Right kidney (tissue), 9 donors: ENCODE measurements at places on chromosomes 6 and 20.

DNA sequence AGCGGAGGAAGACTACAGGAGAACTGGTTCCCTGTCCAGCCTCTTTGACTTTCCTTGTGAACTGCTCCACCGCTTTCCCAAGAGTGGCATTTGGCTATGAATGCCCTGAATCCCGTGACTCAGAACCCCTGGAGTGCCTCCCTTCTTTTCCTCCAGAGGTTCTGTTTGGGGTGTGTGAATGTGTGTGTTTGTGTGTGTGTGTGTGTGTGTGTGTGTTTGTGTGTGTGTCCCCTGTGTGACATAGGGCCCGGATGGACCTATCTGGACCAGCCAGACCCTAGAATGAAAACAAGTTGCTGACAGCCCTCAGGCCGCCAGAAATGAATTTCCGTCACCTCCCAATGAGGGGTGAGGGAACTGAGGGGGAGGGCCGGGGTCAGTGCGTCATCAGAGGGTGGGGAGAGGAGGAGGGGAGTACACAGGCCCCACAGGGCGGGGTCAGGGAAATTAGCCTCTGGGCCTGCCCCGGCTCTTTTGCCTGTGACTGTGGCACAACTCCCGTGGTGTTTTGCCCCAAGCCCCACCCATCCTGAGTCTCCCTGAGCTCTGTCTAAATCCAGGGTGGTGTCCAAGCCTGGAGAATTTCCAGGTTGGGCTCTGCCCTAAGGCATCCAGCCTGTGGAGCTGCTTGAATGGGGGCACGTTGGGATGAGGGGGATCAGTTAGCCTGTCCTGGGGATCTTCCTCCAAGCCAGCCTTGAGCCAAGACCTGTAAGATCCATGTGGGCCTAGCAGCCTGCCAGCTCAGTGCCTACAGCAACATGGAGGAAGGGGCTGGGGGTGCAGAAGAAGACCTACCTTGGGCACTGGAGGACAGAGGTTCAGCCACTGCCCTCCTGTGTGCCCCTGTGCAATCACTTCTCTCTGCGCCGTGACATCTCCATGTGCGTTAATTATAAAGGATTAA lies 15.2 kb upstream of the MRPS18A start:
- DNase-seq = peak; percentile 73

GRCh38 chr6:124055395-124055794 lies 251.7 kb downstream of the NKAIN2 start:
- DNase-seq = no peak

DNA sequence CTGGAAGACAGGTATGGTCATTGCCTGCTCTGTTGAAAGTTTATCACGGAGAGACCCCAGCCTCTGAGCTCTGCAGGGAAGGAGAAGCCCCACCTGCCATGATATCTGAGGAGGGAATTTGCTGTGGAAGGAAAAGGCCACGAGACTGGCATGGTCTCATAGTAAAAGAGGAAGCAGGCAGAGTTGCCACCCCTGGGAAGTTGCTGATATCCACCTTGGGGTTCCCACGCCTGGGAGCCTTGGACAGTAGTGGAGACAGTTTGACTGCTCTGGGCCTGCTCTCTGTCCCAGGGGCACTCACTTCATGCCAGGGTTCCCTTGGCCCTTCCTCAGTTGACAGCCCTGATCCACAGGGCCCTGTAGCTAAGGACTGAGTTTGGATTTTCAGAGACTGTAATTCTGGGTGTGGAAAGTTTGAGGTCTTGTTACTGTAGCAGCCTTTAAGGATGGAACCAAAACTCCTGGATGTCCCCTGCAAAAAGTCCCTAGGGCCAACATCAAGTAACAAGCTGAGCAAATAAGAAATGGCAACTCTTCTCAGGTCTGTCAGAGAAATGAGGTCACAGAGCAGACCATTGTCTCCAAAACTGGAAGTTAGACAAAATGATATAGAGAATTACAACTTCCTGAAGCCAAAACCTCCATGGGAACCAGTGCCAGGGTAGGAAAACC lies 6.9 kb upstream of the SIRPB1 start:
- DNase-seq = no peak

DNA sequence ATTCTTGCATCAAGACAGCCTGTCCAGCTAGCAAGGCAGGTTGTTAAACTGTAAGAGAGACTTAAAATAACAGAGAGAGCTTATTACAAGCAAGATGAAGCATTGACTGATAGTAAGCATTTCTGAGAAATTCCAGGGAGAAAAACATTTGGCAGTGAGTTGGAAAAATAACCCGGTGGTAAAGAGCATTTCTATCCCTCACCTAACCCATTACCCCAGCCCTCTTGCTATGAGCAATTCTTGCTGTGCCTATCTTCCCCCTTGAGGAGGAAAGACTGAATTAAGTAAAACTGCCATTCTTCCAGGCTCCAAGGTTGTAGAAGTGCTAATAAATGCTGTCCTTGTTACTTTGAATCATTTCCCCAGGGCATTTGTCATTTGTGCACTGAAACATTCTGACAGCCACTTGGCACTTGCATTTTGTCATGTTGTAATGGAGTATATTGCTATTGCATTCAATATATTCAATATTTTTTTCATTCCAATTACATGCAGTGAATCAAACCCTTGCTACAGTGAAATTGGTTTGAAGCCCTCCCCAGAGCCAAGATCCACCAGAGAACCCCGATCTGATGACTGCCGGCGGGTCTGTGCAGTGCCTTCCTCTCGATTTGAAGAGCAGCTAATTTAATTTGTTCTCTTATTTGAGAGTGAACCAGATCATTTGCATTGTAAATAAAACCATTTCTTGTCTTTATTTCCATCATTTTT lies 291.1 kb downstream of the HIVEP2 start:
- no peak for DNase-seq

- no peak for DNase-seq
Measured at GRCh38 chr6:2713473-2714110, 37.1 kb downstream of the MYLK4 start.

DNA sequence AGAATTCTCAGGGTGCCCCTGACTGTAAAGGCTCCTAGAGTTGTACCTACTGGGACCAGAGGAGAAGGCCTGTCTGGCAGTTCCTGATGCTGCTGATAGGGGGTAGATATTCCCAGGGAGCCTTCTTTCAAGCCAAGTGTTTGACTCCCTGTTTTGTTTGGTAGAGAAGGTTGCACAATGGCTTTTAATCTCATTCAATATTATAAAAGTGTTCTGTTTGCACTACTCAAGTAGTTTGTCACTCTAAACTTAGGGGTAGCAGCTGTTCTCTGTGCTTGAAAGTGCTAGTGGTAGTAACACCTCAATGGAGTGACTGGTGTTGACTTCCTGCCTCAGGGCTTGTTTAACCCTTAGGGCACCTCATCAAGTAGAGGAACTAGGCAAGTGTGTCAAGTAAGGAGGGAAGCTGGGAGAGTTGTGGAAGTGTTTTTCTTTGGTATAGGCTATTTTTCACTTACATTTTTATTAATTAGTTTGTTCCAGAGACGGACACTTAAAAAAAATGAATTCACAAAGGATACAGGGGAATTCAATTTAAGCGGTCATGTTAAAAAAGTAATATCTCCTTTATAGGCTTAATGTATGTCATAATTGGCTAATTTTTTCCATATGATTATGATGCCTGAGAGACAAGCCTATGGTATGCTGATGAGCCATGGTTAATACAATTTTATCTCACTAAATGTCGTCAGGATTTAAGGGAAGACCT lies 38.1 kb downstream of the BICRAL start:
- DNase-seq = no peak

- DNase-seq = peak; percentile 83
Measured at GRCh38 chr6:158559895-158560835, at the start of gene TMEM181. TMEM181 (plus strand) TSS chr6:158560091; CDS start chr6:158560225, 134 bp downstream.

DNA sequence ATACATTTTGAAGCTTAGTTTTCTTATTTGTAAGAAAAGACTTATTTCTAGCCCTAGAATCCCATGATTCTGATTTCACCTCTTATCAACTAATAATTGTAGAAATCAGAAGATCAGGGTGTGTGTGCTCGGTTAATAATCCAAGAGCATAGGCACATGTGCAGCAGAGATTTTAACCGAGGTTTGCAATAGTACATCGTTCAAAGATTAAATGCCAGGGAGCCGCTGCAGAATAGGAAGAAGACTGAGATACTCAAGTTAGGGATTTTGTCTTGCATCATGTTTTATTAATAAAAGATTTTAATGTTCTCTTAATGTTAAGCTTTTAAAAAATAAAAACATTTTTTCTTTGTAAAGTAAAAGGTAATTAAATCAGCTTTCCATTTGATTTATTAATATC lies 6.9 kb downstream of the STX16 start:
- no peak for DNase-seq

DNA sequence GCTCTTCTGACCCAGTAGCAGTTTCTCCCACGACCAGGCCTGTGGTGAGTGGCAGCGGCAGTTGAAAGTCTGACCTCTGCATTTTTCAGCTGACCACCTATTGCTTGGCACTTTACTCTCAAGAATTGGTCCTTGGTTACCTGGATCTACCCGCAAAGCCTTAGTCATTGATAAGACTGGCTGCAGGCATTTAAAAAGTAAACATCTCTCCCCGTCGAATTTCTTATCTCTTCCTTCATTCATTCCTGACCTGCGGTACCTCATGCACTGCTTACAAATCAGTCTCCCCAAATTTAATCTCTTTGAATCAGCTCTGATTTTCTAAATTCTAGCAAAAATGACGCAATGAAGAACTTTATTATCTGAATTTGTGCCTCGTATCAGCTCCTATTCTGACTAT lies 26.1 kb upstream of the IPCEF1 start:
- DNase-seq = no peak
